Activated CD4-positive, alpha-beta T cell treated with anti-CD3 and anti-CD28 coated beads for 1 hour (primary cell): ENCODE measurements at places on chromosomes 12 and 14.

DNA sequence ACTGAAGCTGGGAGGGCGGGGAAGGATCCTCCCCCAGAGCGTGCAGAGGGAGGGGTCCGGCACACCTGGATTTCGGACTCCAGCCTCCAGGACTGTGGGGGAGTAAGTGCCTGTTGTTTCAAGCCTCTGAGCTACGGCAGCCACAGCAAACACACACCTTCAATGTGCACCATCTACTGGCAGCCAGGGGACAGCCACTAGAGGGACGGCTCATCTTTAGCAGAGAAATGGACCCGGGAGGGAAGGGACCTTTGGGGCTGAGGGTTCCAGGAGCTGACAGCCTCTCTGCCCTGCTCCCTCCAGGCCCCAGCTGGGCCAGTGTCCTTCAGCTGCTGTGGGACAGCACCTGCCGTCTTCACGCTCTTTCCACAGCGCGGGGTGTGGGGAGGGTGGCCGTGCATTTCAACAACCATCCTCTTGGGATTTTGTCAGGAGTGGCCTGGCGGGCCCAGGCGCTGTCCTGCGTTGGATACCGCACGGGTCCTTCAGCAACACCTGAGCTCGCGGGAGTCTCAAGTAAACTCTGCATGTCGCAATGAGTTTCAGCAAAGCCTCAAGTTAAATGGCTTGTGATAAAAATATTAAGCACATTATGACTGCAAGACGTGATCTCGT lies 209.2 kb upstream of the C14orf180 start:
- no peak for DNase-seq

DNA sequence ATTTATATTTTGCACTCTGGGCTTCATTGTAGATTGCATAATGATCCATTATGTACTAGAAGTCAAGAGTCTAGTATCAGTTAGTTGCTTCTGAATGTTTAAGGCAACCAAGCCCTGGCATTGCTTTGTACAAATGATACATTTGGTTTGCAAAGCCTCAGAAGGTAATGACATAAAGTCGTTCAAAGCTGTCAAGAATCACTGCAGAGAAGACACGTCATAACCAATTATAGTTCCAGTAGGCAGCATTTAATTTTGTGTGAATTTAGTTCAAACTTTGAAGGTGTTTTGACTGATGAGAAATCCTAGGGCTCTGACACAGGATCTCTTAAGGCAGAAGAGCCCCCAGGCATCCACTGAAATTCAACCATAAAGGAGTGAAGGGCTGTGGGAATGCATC lies 163.0 kb upstream of the KRR1 start:
- no peak for DNase-seq

DNA sequence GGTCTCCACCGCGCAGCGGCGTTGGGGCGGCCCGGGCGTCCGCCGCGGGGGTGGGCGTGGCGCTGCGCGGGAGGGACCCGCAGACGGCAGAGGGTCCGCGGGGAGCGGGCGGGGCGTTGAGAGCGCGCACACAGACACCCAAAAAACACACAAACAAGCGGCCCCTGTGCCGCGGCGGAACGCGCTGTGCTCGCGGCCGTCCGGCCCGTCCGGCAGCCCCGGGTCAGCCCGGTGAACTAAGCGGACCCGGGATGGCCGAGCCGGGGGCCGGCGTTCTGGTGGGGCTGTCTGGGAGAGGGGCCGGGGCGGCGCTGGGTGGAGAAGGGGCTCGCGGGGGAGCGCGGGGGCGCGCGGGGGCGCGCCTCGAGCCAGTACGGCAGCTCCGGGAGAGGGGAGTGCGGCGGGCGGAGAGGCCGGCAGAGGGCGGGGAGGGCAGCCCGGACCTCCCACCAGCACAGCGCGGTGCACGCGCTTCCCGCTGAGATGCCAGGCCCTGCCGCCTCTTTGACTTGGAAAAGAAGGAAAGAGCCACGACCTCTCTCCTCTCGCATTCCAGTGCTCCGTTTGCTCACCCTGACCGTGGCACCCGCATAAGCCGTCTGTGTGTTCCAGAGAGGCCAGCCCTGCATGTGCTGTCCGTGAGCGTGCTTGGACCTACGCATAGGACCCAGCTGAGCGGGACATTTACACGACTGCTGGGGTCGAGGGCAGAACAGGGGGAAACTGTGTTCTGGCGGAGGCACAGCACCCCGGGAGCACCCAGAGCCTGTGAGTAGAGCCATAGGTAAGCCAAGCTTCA lies 10.3 kb downstream of the SLC6A12 start:
- DNase-seq = no peak

GRCh38 chr14:102138535-102138934 lies 1.2 kb upstream of the WDR20 start:
- no peak for DNase-seq

- no peak for DNase-seq
Observed at GRCh38 chr12:104414581-104415341, 42.0 kb upstream of the CHST11 start.

DNA sequence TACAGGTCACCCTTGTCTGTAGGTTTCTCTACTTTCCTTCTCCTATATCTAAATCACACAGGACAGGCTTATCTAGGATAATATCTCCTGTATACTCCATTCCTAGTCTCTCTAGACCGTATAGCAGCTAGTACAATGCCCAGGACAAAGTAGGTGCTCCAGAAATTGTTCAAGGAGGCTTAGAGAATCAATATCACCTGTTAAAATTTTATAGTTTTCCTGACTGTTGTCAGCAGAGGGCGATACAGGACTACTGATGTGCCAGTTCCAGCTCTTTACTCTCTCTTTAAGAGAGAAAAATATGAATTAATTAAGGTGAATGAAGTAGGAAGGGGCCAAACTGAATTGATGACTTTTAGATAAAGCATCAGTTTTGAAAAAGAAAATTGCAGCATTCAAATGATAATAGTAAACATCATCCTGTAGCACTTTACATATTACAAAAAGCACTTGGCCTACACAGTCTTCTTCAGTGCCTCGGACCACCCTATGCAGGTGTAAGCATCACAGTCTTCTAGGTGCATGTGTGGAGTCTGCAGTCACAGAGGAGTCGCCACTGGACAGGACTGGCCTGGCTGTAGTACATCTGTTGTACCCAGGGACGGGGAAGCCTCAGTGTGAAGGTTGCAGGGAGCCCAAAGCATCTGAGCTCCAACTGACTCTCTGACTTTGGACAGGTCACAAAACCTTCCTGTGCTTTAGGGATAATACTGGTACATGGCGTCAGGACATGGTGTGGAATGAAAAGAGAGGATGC lies 61.9 kb upstream of the MAX start:
- no peak for DNase-seq

- no peak for DNase-seq
Observed at GRCh38 chr14:96189281-96189711, 15.3 kb upstream of the BDKRB2 start.

DNA sequence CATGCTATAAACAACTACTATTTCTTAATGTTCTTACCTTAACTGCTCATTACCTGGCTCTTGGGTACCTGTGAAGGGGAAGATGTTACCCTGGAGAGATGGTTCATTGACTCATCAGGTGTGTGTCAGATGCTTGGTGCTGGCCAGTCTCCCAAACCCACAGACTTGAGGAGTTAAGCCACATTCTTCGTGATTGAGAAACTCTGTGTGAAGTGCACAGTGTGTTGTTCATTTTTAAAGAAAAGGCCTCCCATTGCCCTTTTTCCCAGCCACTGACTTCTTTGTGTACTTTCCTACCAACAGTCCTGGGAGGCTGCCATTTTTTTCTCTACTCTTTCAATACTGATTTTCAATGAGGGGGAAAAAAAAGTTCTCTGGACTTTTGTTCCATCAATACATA lies 3.2 kb downstream of the MGST1 start:
- DNase-seq = no peak
